NK-92 treated with Interleukin-12 subunit alpha and Interleukin-12 subunit beta, amount 100 ng/mL, for 24 hours (cell line): ENCODE measurements at places on chromosomes 5 and 9.

DNA sequence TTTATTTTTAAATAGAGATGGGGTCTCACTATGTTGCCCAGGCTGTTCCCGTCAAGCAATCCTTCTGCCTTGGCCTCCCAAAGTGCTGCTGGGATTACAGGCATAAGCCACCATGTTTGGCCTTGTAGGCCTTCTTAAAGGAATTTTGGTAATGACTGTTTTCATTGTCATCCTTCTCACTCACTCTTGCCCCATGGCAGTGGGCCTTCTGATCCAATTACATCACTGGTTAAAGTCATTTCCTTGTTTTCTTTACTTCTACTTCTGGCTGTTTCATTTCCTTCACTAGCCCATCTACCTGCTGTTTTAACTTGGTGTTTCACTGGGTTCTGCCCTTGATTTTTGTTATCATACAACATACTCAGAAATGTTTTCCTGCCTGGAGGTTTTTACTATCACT, 20.1 kb upstream of the NIM1K start:
- no peak for DNase-seq

- no peak for DNase-seq
Measured at GRCh38 chr5:139037732-139038131, 160.4 kb downstream of the SIL1 start.

- DNase-seq: no peak
Measured at GRCh38 chr9:76624391-76625048, 139.7 kb upstream of the PCA3 start.

GRCh38 chr9:105232207-105232606, 12.2 kb upstream of the SLC44A1 start:
- no peak for DNase-seq

- no peak for DNase-seq
Measured at GRCh38 chr9:134066913-134067851, 644 bp downstream of the BRD3 start.

GRCh38 chr9:118326326-118326725, 622.1 kb downstream of the TLR4 start:
- DNase-seq: no peak

GRCh38 chr9:109455861-109456260, 42.2 kb downstream of the PTPN3 start:
- DNase-seq: no peak

GRCh38 chr5:133425222-133425621, 187.1 kb downstream of the FSTL4 start:
- no peak for DNase-seq

GRCh38 chr5:6900247-6901227, 187.3 kb downstream of the TENT4A start:
- DNase-seq: no peak

GRCh38 chr9:73050887-73051550, 98.2 kb upstream of the ALDH1A1 start:
- DNase-seq: no peak

- DNase-seq: no peak
Measured at GRCh38 chr9:129398961-129399633, 221.0 kb upstream of the IER5L start.
